Stimulated activated CD8-positive, alpha-beta memory T cell treated with anti-CD3 and anti-CD28 coated beads, Interleukin-7, amount 100 ng/mL, for 1 hour (primary cell): ENCODE measurements at places on chromosomes 2 and 18.
A peak's percentile ranks its signal among the peaks of the same experiment; 100 is the strongest.

- no peak for DNase-seq
Observed at GRCh38 chr2:198452327-198452726, 647.9 kb downstream of the PLCL1 start.

- peak; percentile 25 for DNase-seq
Observed at GRCh38 chr2:240435457-240435947, at the start of gene GPC1. Gene GPC1, plus strand, starts transcription at chr2:240435663. Its CDS starts 256 bp downstream, at chr2:240435919.

- DNase-seq, result no peak
Observed at GRCh38 chr2:9837451-9837850, 5.8 kb upstream of the TAF1B start.

DNA sequence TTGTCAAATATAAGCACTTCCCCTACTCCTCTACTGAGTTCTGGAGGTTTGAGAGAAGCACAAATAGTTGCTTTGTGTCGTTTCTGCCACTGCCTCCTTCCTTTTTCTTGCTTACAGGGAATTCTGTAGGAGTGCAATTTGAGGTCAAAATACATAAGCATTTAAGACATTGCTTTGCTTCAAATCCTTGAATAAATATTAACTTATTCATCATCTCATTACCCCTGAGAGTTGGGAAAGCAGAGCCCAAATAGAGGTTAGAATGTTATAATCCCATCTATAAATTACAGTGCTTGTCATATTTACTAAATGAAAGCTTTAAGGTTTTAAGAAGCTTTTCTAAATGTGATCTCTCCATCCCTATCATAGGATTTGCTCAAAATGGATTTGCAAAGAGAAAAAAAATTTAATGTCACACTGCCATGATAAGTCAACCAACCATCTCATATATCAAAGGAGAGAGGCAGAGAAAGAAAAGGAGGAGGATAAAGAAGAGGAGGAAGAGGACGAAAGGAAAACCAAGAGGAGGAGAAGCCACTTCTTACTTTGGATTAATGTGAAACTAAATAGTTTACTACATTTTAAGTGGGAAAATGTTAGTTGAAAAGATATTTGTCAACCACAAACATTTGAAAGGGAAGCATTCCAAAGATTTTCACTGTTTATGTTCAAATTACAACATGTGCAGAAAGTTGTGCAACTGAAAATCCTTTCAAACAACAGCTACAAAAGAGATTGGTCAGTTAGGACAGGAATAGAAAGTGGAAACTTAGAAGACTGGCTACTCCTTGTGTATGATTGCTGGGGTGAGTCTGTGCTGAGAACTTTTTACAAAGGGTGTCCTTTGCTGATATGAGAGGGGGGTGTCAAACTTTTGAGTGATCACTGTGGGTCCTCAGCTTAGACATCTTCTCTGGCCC, 277.3 kb upstream of the FN1 start:
- no peak for DNase-seq

DNA sequence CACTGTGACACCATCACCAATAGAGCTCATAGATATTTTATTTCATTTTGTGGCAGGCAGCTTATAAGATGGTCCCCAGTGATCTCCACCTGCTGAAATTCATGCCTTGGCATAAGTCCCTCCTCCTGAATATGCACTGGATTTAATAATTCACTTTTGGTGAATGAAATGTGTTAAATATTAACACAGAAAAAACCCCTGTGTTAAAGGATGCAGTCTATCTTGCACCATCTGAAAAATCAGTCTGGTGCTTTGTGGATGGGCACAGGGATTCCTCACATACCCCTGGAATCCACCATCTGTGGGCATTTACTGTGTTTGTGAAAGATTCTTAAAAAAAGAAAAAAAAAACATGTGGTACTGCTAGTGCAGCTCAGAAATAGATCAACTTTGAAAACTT, 26.1 kb upstream of the WIPF1 start:
- DNase-seq, result no peak

DNA sequence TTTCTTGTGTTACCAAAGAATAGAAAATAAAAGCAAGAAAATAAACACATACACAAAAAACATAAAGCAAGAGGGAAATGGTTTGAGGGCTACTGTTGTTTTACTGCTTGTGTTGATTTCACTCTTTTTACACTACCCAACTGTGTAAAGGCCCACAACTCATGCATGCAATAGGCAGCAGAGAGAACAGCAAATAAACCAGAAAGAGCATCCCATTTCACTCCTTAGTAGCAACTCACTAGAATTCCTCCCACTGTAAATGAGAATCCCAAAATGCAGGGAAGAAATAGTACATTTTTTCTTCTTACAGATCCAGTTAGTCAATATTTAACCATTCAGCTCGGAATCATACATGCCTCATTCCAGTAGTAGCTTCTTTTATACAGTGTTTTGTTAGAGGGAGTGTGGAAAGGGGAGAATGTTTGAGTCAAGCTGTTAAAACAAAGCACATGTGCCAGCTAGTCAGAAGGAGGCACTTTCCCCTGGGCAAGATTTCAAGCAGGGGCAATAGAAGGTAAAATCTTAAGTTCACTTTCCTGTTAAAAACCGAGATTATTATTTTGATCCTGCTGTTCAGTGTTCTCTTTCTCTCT, 147.2 kb upstream of the FAM98A start:
- no peak for DNase-seq
